ENCODE measurements at places on chromosomes 5 and 9.

GRCh38 chr5:145971701-145972100 lies 35.3 kb downstream of the SH3RF2 start:
- H3K27me3 ChIP-seq, result peaks cover 9% of the 10 kb centered on the region
- no peaks in the 10 kb centered on the region for H3K36me3 ChIP-seq
- no peaks in the 10 kb centered on the region for H3K4me1 ChIP-seq
- H3K4me3 ChIP-seq, result no peak overlapping the region

GRCh38 chr9:102461156-102461819 lies 533.8 kb upstream of the CYLC2 start:
- no peak for DNase-seq
- no peak overlapping the region for H3K4me3 ChIP-seq
- H3K27ac ChIP-seq, result no peak overlapping the region
- H3K27me3 ChIP-seq, result no peaks in the 10 kb centered on the region

GRCh38 chr5:40150896-40151295 lies 528.8 kb upstream of the PTGER4 start:
- no peaks in the 10 kb centered on the region for H3K4me1 ChIP-seq
- DNase-seq, result no peak

DNA sequence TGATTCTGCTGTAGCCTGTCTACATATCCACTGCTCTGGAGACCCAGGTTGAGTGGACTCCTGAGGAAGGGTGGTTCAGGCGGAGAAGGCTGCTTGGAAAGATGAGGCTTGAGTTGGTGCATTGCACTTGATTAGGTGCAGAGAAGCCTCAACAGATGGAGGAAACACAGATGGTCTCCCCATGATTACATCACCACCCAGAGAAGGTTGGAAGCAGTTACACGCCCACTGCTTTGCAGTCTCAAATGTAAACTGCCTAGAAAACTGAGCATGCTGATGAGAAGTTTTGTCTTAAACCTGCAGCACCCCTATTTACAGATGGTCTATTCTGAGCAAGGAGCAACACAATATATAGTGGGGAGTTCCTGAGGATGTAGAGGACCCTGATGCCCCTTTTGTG lies 266.6 kb downstream of the PIK3R1 start:
- no peaks in the 10 kb centered on the region for H3K36me3 ChIP-seq
- no peak for DNase-seq
- no peaks in the 10 kb centered on the region for H3K4me1 ChIP-seq
- peaks cover 2% of the 10 kb centered on the region for H3K27me3 ChIP-seq
- H3K27ac ChIP-seq, result no peak overlapping the region
